ENCODE measurements at places on chromosomes 16 and 17.

DNA sequence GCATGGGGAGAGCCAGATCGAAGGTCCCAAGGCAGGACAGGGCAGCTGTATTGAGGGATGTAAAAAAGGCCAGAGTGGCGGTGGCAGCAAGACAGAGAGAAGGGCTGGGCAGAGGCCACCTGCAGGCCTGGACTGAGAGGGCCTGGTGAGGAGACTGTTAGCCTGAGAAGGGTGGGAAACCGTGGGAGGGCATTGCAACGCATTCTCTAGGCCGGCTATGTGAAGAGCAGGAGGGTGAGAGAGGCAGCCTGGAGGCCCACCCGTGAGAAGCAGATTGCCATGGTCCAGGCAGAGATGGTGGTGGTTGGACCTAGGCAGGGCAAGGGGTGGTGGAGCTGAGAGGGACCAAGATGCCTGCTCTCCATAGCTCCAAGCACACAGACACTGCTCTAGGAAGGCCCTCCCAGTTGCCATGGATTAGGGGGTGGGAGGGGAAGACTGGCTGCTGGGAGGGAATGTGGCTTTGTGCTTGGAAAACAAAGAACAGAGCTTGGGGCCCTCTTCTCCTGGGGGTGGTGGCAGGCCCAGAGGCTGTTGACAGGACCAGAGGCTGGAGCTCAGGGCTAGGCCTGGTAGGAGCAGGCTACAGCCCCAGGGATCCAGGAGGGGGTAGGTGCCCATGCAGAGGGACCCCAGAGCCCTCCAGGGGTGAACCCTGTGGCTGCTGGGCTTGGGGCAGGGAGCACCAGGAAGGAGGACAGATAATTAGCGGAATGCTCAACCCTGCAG is 12.4 kb upstream of the TCAP start:
- DNase-seq, result no peak

DNA sequence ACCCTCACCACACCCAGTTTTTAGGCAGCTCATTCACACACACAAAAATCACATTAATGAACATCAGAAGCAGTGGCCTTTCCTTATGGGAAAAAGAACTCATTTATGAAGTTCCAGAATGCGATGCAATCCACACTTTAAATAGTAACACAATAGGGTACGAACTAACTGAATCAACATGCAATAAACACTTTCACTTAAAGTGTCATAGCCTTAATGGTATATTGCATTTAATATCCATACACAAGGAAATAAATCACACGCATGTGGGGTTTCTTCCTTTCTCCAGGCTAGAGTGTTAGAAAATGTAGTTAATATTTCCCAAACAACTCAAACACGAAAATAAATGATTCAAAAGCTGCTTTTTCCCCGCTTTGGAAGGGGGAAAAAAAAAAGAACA is 19.7 kb downstream of the ADCY9 start:
- no peak for DNase-seq

DNA sequence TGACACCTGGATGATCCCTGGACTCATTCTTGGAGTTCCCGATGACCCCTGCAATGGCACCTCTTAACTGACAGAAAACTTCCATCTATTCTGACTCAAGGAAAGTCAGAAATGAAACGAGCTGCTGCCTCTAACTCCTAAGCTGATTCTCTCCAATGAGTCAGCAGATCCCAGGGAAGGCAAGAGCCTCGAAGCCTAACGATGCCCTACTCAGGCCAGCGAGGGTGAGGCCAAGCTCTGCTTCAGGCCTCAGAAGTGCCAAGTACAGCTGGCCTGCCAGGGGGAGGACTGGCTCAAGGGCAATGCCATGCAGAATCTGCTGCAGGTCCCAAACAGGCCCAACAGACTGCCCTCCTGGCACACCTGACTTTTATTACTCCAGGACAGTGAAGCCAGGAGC is 36.3 kb downstream of the PLXDC1 start:
- no peak for DNase-seq

DNA sequence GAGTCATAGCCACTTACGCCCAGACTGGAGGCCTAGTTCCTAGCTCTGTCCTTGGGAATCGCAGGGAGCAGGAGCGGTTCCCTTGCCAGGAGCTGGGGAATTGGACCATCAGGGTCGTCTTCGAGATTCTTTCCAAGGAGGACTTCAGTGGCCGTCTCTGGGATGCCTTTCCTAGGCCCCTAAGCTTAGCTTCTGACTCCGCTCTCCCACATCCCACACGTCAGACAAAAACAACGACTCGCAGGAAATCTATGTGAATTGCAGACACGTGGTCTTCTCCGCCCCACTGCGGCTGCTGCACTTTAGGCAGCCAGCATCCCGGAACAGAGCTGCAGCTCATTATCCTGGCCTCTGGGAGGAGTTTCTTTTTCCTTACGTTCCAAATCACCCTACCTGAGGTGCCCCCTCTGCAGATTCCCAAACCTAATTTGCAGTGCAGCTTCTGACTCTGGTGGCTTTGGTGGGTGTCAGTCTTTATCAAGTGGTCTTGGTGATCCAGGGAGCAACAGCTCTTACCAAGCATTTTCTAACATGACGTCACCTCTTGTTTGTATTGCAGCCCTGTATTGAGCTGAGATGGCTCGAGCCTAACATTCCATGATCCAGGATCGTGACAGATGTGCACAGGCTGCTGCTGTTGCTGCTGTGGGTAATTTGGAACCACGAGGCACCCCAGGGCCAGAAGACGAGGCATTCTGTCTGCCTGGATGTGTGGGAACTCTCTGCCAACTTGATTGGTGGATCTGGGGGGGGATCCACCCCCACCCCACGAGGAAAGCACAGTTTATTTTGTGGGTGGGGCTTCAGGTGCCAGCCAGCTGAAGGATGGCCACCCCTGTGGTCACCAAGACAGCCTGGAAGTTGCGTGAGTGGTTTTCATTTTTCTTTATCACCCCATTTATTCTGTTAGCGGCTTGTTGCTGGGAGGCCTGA is 1.1 kb downstream of the KATNB1 start:
- peak; percentile 34 for DNase-seq

GRCh38 chr17:80203471-80203963 is 16.6 kb downstream of the SGSH start:
- no peak for DNase-seq

- no peak for DNase-seq
Measured at GRCh38 chr16:80518436-80518835, 22.4 kb upstream of the DYNLRB2 start.

DNA sequence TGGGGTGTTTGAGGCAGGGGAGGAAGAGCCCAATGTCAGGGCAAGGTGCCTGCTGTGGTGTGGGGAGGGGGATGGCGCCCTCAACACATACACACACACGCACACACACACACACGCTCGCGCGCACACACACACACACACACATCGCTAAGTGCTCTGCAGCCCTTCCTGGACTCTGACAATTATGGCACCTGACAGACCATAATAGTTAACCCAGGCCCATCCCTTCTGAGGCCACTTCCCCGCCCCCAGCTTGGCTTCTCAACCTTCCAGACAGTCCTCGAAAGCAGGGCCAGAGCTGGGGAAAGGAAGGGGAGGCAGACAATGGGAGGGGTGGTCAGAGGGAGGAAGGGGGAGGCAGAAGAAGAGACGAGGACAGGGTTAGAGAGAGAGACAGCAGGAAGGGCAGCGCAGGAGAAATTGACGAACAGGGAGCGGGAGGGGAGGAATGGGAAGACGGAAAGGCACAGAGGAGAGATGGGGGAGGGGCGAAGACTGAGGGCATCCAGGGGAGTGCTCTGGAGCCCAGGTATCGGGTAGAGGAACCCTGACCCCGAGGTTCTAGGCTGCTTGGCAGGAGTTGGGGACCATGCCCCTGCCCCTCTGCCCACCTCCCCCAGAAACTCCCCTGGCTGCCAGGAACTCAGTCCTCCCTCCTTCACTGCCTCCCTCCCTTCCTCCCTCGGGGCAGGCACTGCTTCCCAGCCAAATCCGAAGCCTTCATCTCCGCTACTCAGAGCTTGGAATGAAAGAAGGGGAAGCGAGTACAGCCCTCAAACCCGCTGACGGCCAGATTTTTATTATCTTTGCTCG is 4.0 kb downstream of the SRCIN1 start:
- no peak for DNase-seq

GRCh38 chr16:3413730-3414379 is 12.8 kb downstream of the ZNF174 start:
- no peak for DNase-seq

DNA sequence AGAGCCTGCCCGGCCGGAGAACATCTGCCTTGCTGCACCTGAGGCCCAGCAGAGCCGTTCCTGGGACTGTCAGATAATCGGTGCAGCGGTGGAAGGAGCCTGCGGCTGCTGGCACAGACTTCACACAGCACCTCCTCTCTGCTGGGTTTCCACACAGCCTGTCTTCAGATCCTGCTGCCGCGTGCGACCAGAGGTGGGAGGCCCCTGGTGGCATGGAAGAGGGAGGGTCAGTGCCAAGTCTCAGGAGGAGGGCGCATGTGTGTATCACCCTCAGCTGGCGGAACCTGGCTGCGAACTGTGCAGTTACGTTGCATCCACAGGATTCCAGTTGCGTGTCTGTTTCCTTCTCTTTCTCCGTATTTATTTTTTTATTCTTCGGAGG is 3.3 kb downstream of the CDK5R1 start:
- DNase-seq, result no peak

DNA sequence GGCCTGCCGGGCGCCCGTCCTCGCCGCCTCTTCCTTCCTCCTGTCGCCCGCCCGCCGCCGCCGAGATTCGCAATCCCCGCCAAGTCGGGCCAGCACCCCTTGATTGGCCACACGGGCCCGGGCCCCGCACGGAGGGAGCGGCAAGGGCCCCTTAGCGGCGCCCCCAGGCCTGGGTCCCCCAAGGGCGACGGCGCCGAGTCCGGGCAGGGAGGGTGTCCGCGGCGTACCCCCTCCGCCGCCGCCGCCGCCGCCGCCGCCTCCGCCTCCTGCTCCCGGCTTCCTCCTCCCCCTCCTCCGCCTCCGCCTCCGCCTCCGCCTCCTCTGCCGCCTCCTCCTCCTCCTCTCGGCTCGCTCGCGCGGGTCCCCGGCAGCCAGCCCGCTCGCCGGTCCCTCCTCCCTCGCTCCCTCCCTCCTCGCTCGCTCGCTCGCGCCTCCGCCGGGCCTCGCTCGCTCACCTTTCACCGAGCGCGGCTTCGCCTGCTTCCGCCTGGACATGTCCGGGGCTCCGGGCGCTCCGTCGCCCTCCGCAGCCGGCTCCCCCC is 561 bp downstream of the ZNF423 start:
- peak; percentile 19 for DNase-seq

- DNase-seq, result no peak
Measured at GRCh38 chr16:69626256-69626655, 60.5 kb downstream of the NFAT5 start.

DNA sequence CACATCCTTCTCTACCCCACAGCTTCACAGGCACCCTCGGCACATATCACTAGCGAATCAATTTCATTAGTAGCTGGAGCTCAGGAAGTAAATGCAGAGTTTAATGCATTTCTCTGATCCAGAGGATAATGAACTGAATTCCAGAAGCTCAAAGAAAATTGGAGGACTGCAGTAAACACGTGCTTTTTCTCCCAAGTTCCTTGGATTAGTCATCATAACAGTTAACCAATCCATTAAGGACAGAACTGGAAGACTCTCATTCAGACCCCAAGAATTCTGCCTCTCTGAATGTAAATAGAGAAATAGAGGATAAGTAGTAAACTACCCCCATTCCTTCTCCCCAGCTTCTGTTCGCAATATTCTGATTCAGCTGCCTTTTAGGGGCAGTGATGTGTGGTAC is 40.7 kb downstream of the DUSP14 start:
- no peak for DNase-seq

DNA sequence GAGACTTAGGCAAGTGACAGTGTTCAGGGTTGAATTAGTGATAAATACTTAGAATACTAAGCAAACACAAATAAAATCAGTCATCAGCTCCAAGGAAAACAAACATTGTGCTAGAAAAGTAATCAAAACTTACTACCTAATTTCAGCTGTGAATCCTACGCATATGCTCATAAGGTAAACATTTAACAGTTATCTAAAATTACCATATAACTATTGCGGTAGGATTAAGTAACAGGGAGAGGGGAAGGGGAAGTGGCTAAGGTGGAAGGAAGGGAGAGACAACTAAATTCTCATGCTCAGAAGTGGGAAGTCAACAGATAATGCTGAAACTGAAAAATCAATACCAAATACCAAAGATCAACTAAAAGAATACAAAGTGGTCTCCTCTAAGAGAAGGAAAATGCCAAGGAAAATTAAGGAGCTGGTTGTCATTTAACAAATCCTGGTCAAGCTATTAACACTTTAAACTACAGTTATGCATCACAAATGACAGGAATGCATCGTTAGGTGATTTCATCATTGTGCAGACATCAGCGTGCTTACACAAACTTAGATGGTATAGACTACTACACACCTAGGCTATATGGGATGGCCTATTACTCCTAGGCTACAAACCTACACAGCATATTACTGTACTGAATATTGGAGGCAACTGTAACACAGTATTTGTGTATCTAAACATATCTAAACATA is 20.0 kb downstream of the USP32 start:
- no peak for DNase-seq

GRCh38 chr17:47665655-47666054 is 15.9 kb downstream of the KPNB1 start:
- no peak for DNase-seq

DNA sequence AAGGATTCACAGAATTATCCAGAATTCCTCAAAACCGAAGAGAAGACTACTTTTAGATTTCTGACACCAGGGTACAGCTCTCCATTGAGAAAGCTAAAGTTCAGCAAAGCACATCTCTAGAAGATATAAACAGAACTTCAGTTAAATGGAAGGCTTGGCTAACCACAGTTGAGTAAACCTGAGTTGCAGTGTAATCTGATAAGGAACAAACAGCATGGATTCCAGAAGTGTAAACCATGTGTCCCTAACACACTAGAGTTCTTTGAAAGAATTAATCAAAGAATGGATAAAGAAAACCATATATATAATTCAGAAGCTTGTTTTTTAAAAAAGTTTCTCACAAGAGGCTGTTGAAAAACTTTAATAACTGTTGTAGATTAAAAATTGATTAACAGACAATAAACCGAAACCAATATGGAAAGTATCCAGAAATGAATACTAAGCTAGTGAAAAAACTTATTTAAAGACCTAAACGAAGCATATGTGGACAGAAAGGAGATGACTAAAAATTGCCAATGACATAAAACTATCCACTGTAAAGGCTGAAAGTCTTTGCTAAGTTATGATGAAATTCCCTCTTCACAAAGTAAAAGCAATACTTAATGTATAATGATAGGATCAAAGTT is 4.3 kb downstream of the RNF43 start:
- no peak for DNase-seq

- DNase-seq, result peak; percentile 36
Measured at GRCh38 chr17:65163990-65164495, 26.9 kb downstream of the RGS9 start.

- no peak for DNase-seq
Measured at GRCh38 chr16:88686062-88686438, 257 bp downstream of the SNAI3 start.

GRCh38 chr16:55836158-55836611 is 3.3 kb upstream of the CES1 start:
- no peak for DNase-seq

All from activated T-cell treated with anti-CD3 and anti-CD28 coated beads for 48 hours (primary cell).